Left renal cortex interstitium (tissue), 4 donors: ENCODE measurements at places on chromosomes 11 and 22.

- DNase-seq, result no peak
These were observed 9.4 kb upstream of the MRPL23 start for GRCh38 chr11:1937616-1938342.

GRCh38 chr22:35470903-35471321, 69.7 kb upstream of the RASD2 start:
- no peak for DNase-seq

DNA sequence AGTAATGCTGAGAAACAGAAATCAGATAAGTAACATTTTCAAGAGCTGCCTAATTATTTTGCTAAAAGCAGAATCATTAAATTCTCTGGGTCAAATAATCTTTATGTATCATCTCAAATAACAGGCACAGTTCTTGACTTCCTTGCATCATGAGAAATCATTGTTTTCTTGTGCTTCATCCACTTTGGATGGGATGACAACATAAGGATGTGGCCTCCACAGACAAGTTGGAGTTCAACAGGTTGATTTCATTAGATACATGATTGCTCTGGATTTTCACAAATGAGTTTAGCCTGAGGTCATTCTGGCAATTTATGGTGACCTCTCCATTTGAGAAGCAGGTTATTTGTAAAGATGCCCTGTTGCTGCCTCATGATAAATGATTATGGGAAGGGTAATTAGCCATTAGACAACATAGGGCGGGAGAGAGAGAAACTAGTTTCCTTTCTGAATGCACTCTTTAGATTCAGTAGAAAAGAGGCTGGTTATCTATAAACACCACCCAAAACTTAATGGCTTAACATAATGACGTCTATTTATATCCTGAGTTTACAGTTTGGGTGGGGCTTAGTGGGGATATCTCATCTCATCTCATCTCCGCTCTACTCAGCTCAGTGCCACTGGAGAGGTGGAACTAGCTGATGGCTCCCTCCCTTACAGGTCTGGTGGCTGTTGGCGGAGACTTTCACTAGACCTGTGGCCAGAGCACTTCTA, 35.0 kb upstream of the ADORA2A start:
- no peak for DNase-seq

DNA sequence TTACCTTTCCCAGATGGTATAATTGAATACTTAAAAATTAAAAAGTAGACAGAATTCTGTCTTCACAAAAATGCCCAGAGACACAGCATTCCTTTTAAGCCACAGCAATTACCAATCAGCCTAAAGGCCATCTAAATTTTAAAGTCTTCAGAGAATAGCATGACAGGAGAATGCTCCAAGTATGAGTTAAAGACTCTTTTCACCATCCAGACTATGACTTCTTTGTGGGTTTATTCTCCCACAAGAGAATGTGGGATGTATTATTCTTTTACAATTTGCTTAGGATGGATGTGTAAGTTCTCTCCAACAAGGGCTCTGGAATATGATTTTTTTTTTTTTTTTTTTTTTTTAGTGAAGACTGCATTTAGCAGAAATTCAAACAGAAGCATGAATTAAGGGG, 249.9 kb downstream of the TTC28 start:
- DNase-seq, result no peak

DNA sequence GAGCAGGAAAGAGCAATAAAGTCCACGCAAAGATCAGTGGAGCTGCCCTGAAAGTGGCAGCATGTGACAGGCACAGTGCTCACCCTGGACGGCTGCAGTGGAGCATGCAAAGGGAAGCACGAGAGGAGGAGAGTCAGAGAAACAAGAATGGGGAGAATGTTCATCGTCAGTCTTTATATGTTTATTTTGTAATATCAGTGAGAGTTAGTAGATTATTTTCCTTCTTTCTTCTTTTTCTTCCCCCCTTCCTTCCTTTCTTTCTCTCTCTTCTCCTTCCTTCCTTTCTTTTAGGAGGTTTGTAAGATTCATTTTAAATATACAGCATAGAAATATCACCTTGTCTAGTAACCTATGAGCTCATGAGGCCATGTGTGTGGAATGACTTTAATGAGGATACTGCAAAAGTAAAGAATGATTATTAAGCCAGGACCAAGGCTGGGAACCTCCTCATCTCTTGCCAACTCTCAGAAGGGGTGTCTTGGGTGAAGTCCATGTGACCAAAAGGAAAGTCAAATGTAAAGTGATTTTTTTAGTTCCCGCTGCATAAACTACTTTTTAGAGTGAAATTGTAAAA, 321.1 kb downstream of the AASDHPPT start:
- DNase-seq, result no peak

- DNase-seq, result no peak
These were observed 52.8 kb downstream of the MYH9 start for GRCh38 chr22:36334821-36335603.

DNA sequence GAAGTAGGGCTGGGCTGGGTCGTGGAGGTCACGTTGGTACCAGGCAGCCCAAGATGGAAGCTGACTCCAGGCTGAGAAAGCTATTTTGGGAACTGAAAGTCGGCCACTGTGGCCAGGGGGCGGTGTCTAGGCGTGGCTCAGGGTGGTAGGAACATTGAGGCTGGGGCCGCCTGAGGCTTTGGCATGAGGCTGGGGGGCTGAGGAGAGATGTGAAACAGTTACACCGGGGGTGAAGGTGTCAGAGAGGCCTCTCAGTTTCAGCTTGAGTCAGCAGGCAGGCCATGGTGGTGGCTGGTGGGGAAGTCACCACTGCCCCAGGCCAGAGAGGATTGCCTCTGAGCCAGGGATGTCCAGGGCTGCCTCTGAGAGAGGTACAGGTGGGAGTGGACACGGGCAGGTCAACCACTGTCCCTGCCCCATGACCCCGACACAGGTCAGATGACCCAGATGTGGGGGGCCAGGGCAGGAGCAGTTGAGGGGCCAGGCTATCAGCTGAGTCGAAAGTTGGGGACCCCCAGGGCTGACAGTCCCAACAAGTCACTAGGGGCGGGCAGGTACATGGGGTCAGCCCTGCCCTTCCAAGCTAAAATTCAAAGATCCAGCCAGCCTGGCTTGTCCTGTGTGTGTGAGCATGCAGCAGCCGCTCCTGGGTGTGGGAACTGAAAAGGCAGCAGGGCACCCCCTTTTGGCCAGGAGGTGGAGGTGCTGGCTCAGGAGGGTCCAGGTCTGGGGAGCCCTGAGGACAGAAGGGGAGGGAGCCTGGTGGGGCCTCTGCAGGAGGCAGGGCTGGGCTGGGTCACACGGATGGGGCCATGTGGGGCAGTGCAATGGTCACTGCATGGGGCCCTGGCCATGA, 7.2 kb downstream of the KCNK7 start:
- DNase-seq, result no peak

- no peak for DNase-seq
These were observed 13.2 kb downstream of the CD6 start for GRCh38 chr11:60984636-60985035.

DNA sequence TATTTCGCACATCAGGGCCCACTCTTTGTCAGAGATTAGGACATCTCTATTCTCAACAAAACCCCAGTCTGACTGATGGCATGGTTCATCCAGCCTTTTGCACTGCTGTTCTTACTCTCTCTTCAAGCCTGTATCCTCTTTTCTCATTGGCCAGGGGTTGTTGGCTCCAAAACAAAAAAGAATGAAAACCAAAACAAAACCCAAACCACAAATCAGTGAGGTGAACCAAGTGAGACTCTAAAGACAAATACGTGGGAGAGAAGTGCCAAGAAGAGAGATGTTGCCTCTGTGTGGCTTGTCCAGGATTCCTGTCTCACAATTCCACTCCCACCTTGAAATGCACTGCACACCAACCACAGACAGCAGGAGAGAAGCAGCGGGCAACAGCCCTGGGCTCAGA, 278.9 kb upstream of the NARS2 start:
- DNase-seq, result no peak

GRCh38 chr11:16297332-16297731, 59.0 kb downstream of the SOX6 start:
- no peak for DNase-seq

DNA sequence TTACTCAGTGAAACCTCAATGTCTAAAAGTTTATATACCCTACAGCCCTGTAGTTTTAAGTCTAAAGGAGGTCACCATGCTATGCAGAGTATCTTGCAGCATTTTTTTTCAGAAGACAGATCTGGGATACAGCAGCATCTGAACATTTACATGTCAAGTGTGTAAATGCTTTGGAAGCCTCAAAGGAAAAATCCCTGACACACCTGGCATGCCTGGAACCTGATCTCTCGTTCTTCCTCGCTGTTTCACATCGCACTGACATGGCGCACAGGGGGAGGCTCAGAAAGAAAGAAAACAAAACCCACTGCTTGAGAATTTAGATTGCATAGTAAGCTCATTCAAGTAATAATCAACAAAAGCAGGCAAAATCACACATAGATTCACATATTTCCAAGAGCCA, 31.0 kb downstream of the PAX6 start:
- DNase-seq, result no peak

- DNase-seq, result no peak
These were observed 3.5 kb upstream of the POU2F3 start for GRCh38 chr11:120236169-120237107.

DNA sequence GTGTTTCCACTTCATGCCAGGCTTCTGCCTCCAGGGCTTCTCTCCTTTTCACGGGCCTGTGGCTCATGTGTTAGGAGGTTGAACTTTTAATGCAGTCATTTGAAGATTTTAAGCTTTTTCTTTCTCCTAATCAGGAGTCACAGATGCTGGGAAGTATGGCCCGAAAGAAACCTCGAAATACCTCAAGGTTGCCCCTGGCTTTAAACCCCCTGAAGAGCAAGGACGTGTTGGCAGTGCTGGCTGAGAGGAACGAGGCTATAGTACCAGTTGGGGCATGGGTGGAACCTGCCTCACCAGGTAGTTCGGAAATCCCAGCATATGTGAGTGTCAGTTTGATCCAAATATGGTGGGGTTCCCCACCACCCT, 571 bp downstream of the CCDC15 start:
- DNase-seq, result no peak
